ENCODE measurements at places on chromosomes 2 and 18. TPM values are rescaled to one million over a fixed set of nuclear protein-coding genes. Genes with fewer than 3 reads are reported as not detected.

DNA sequence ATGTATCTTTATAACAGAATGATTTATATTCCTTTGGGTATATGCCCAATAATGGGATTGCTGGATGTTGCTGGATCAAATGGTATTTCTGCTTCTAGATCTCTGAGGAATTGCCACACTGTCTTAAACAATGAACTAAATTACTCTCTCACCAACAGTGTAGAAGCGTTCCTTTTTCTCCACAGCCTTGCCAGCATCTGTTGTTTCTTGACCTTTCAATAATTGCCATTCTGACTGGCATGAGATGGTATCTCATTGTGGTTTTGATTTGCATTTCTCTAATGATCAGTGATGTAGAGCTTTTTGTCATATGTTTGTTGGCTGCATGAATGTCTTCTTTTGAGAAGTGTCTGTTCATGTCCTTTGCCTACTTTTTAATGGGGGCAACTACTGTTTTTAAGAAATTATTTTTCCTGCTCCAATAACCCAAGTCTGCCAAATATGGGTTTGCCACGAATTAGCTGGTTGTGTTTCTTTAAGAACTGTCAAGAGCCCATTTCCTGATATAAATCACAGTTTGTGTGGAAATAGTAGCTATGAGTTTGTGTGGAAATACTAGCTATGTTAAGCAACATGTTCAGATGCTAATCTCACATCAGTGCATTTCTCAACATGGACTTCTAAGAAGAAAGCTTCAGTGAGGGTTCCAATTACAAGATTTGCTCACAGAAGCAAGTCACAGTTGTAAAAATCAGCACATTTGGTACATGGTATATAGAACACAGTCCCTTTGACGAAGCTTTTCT lies 259.4 kb downstream of the ANAPC1 start:
- no peak for DNase-seq

GRCh38 chr2:207276248-207276647 lies 110.5 kb upstream of the KLF7 start:
- no peak for DNase-seq

DNA sequence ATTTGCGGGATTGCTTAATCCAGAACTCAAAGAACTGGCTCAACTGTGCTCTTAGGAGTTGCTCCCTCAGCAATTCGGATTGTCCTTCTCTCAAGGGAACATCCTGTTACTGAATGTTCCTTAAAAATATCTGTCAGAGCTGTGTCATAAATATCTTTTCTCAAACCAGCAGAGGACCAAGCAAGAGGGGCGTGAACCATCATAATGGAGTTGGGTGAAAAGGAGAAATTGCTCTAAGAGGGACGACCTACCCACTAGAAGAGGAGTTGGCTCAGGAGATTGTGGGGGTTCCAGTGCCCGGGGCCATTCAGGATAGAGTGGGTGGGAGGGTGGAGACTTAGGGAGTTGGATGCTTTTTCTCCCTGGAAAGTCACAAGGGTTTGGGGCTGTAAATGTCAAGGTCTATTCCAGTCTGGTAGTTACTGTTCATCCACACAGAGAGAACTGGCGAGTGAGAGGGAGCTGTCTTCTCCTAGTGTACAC lies 59.5 kb downstream of the MERTK start:
- DNase-seq, result no peak

- DNase-seq, result no peak
Observed at GRCh38 chr18:45173799-45174519, 441.3 kb upstream of the SLC14A2 start.

DUSP2 gene
- 0.98 TPM for total RNA-seq

IL36RN gene
- not detected for total RNA-seq

OTX1 gene
- total RNA-seq, result not detected

CCDC102B gene
- total RNA-seq, result 0.30 TPM
